ENCODE measurements at places on chromosomes 6 and 20. TPM values are rescaled to one million over a fixed set of nuclear protein-coding genes. Genes with fewer than 3 reads are reported as not detected.

DNA sequence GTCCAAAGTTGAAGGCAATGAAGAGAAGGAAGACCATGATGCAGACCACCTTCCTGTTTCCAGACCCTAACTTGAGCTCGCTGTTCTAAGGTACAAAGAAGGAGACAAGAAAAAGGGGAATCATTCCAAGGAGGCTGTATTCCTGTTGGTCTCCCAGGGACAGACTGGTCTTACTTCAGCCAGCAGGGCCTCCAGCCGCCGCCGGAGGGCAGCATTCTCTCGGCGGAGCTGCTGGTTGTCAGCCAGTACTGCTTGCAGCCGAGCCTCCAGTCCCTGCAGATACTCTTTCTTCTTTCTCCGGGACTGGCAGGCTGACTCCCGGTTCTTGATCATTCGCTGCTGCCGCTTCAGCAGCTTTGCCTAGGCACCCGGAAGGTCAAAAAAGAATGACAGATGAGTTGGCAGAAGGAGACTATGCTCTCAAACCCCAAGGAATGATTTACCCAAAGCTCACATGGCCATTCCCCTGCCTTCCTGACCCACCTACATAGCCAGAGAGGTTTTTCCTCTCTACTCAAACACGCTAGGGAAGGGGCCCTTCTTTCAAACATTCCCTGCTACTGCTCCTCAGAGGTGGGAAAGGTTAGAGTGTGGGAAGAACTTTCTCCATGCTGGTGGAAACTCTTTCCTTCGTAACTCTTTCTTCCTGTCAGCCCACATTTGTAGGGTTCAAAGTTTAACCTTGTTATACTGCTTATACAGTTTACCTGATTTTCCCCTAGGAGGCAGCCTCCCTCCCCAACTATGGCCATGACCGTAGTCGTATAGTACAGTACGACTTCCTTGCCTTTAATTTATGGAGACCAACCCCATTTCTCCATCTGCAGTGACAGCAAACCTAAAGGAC lies 9.0 kb downstream of the ATF6B start:
- peak; percentile 88 for DNase-seq

- no peak for DNase-seq
Measured at GRCh38 chr6:87724983-87725811, 23.2 kb upstream of the AKIRIN2 start.

- DNase-seq: no peak
Measured at GRCh38 chr6:38570750-38571149, 69.0 kb downstream of the BTBD9 start.

GRCh38 chr6:119736296-119737021 lies 386.9 kb upstream of the MAN1A1 start:
- DNase-seq: no peak

FAM83D gene
- total RNA-seq: 0.61 TPM

IP6K3 gene
- 5.5 TPM for total RNA-seq
